CD14-positive monocyte (primary cell): ENCODE measurements at places on chromosomes 4 and X.

DNA sequence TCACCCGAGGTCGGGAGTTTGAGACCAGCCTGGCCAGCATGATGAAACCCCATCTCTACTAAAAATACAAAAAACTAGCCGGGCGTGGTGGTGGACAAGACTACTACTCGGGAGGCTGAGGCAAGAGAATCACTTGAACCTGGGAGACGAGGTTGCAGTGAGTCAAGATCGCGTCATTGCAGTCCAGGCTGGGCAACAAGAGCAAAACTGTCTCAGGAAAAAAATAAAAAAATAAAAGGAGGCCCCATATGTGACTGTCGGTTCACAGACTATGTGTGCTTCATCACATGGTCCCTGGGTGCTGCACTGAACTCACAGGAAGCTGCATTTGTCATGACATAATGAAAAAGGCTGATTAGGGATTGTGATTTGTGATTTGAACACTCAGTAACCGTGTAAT lies 6.4 kb downstream of the TRIML1 start:
- no peak for DNase-seq

GRCh38 chrX:107825698-107826237 lies at the start of gene MID2:
Gene MID2, plus strand, starts transcription at chrX:107825866. Its CDS starts 561 bp downstream, at chrX:107826427.
- DNase-seq: no peak

DNA sequence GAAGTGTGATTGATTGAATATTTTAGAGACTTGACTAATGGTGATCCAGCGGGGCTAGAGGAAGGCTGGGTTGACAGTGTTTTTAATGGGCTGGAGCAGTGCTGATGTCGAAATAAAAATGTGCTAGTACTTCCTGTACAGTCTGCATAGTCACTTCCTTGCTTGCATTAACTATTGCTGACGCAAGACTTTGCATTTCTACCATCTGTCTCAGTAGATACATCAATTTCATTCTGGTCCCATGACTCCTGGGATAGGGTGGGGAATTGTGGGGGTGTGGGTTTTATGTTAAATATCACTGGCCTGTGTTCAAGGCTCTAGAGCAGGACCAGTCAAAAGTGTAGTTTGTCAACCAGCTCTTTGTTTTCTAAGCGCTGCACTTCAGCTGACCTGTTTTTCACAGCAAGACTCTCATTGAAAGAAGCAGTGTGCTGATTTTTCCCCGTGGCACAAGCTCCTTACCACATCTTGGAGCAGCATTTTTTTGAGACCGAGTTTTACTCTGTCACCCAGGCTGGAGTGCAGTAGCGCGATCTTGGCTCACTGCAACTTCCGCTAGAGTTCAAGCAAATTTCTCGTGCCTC lies 35.2 kb upstream of the PHEX start:
- DNase-seq: peak; percentile 86

DNA sequence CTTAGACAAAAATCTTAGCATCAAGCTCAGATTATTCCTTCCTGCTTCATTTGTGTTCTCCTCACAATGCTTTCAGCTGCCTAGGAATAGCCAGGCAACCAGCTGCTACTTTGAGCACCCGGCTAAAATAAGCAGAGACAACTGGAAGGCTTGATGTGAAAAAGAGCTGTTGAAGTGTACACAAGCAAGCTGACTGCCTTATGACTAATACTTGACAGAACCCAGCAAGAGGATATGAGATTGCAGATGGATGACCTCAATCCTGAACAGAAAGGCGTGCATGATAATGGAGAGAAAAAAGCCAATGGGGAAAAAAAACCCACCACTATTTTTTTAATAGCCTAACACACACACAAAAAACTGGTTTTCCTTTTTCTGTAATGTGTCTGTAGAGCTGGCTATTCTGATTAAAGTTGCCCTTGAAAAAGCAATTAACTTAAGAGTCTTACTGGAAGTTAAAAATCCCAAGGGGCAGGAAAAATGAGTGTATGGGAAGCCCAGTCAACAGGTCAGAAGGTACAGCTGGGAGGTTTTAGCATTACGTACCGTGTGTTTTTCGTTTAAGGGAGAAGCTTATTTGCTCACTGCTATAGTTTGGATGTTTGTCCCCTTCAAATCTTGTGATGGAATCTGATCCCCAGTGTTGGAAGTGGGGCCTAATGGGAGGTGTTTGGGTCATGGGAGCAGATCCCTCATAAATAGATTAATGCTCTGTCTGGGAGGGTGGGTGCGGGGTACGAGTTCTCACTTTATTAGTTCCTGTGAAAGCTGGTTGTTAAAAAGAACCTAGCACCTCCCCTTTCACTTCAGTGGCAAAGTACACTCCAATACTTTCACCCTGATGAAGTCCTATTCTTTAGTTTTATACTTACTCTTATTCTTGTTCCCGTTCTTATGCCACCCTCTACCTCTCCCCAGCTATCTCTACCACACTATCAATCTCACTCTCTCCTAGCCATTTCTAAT lies 37.1 kb upstream of the HERC6 start:
- DNase-seq: no peak

- no peak for DNase-seq
Measured at GRCh38 chr4:39467464-39467863, 8.6 kb downstream of the LIAS start.

DNA sequence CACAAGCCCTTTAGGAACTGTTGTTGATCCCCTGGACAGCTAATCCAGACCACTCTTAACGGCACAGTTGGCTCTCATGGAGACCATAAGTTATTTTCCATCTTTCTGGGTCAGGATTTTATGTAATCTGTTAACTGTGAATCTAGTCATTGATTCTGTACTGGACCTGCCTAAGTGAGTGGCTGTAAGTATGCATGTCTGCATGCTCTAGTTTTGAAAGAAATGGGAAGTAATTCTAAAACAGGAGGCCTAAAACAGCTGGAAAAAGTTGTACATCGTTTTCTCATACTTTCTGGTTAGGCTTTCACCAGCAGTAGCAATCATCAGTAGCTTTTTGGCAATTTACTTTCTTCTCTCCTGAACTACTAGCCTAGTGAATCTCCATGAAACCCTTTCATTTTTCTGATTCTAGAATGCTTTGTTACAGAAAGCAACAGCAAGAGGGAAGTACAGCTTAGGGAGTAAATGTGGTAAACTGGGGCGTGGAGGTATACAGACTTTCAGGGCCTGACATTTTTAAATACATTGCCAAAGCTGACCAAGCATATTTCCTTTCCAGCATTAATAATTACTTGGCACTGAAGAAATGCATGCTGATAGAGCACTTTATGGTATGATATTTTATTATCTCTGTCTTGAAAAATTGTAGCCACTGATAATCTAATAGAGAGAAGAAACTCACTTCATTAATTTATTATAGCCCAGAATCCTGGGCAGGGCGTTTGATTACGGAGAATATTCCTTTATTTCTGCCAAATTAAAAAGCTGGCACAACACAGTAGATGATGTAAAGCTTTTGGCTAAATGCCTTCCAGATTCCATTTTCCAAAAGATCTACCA lies 202.7 kb downstream of the BANK1 start:
- no peak for DNase-seq

GRCh38 chr4:48578132-48578968 lies 88.3 kb downstream of the ZAR1 start:
- DNase-seq: peak; percentile 51

DNA sequence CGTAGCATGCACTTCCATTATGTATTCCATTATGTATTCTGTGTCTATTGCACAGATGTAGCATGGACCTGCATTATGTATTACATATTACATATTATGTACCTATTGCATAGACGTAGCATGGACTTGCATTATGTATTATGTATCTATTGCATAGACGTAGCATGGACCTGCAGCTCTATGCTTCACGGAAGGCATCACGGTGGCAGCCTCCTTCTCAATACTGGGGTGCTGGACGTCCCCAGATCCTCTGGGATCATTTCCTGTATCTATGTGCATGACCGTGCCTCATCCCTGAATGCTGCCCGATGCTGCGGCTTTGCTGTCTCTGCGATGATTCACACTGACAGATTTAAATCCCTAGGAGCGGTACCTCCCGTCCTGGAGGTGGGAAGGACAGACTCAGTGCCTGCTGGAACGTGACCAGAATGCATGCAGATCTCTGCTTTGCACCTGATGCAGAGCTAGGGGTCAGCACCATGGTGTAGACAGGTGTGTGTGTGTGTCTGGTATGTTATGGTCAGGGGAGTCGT lies 317.5 kb downstream of the DHRSX start:
- DNase-seq: no peak

DNA sequence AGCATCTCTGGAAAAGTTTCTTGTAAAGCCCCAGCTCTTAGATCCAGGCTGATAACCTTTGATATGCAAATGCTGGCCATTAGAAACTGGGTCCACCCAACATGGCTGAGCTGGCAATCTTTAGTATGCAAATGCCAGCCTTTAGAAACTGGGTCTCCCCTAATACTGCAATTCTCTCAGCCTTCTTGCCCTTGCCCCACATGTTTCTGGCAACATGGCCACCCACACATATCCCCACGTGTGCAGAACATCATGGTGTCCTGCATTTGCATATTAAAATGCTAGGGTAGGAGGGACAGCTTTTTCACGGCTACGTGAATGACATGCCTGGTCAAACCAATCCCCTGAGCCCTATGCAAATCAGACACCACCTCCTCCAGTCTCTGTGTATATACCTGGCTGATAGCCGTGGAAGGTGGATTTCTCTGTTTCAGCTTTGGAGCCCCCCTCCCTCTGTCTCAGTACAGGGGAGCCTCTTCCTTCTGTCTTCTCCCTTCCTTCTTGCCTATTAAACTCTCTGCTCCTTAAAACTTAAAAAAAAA lies 344.0 kb upstream of the NWD2 start:
- DNase-seq: no peak

GRCh38 chrX:65528705-65529340 lies 5.8 kb downstream of the LAS1L start:
- peak; percentile 20 for DNase-seq

DNA sequence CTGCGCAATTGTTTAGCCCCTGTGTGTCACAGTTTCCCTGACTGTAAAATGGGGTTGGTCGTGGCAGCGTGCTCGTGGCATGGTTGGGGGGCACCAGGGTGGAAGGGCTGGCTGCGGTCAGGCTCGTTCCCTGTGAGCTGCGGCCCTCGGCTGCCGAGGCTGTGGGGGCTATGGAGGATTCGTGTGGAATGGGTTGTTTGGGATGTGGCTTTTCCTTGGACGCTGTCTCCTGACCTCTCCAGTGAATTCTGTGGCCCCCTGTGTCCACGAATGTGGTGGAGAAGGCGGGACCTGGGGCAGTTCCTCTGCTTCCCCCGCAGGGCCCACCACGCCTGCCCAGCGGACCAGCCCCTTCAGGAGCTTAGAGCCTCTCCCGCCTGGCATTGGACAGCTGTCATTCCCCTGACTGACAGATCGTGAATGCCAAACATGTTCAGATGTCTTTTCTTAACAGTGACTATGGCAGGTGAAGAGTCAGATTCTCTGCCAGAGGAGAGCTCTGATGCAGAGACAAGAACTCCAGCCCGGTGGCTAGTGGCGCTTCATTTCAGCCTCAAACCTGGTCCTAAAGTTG lies 17.2 kb upstream of the HGFAC start:
- DNase-seq: no peak

DNA sequence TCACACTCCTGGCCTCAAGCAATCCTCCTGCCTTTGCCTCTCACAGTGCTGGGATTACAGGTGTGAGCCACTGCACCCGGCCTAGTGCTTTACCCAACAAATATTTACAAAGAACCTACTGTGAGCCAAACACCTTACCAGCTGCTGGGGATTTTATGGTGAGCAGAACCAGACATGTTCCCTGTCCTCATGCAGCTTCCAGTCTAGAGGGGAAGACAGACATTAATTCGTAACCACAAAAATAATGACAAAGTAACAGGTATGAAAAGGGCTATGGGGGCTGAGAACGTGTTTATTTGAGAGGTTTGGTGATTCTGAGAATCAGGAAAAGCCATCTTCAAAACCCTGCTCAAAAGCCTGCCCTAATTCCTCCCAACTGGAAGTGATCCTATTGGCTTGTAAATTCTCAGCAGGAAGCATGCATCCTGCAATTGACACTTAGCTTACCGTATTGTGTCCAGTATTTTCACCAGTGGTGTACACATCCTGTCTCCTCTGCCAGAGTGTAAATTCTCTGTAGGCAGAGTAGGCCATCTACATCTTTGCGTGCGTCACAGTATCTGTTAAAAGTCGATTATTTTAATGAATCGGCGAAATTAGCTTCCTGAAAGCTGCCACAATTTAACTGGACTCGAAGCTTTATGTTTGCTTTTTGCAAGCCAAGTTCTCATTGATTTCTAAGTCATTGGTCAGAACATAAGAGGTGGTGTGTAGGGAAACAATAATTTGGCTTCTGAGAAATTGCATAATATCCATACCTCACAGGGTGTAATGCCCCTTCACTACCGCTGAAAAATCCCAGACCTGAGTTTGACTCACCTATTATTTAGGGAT lies 67.0 kb downstream of the TMEM156 start:
- no peak for DNase-seq

DNA sequence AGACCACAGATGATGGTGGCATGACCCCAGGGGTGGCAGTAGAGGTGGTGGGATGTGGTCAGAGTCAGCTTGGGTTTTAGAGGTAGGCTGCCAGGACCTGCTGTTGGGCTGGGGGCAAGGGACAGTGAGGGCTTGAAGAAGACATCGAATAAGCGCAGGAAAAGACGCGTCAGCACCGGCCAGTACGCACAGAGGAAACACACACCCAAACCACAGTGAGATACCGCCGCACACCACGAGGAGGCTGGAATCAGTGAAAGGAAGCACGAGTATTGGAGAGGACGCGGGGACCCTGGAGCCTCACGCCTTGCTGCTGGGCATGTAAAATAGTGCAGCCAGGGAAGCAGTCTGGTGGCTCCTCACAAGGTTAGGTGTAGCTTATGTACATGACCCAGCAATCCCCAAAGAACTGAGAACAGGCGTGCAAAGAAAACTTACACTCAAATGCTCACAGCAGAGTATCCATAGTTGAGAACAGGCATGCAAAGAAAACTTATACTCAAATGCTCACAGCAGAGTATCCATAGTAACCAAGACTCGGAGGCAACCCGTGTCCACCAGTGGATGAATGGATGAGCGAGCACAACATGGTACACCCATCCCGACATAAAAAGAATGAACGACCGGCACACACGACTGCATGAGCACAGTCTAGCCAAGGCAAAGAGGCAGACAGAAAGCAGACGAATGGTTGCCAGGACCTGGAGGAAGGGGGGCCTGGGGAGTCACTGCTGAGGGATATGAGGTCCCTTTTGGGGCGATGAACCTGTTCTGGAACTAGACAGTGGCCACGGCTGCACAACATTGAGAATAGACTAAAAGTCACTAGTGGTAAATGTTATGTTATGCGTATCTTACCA lies 13.3 kb downstream of the PDZD4 start:
- no peak for DNase-seq

DNA sequence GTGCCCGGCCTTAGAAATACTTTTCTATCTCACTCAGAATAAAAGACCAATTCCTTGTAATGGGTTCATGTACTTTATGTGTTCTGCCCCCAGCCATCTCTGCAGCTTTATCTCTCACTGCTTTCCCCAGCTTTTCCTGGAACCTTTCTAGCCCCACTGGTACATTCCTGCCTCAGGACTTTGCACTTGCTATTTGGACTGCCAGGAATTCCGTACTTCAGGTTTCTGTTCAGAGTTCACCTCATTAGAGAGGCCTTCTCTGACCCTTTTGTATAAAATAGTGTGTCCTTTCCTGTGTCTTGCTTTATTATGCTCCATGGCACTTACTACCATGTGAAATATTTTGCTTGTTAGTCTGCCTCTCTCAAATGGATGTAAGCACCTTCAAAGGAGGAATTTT lies 112.5 kb downstream of the PDLIM5 start:
- DNase-seq: no peak

- DNase-seq: no peak
Measured at GRCh38 chr4:108794136-108794535, 31.3 kb upstream of the ETNPPL start.

- DNase-seq: no peak
Measured at GRCh38 chr4:150130933-150131332, 52.7 kb downstream of the DCLK2 start.

GRCh38 chr4:3091464-3091863 lies 17.0 kb downstream of the HTT start:
- DNase-seq: no peak

- DNase-seq: no peak
Measured at GRCh38 chr4:39715788-39716187, 17.9 kb downstream of the UBE2K start.
